ENCODE measurements at places on chromosomes 4 and X.

DNA sequence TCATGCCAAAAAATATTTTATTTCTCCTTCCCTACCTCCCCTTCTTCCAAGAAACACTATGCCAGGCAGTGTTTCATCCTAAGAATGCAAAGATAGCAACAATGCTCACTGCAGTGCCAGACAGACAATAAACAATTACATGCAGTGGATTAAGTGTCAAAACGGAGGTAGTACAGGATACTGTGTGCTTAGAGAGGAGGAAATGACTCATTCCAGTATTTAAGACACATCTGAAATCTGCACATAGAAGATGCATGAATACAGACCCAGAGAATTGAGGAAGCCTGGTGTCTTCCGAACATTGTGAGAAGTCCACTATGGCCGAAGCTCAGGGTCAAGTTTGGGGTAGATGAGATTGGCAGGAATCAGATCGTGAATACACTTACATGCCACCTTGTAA is 326.4 kb downstream of the PPP3CA start:
- DNase-seq: no peak

GRCh38 chrX:129818123-129818522 is 25.6 kb downstream of the ZDHHC9 start:
- no peak for DNase-seq

GRCh38 chrX:40102393-40103381 is 4.9 kb upstream of the BCOR start:
- DNase-seq: no peak

DNA sequence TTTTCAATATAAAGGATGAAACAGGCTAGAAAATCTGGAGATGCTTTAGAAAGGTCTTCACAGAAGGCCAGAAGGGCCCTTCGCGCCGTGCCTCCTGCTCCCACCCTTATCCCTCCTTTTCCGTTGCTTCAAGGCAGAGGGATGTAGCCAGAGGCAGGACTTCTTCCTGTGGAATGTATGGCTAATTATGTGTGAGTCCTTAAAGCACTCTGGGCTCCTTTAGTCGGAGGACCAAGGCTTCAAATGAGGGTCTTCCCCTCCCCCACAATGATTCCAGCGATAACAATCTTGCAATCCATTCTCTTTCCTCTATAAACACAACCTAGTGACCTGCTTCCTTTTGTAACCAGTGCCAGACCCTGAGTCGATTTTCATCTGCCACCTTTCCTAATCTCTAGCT is 103.5 kb downstream of the GPC3 start:
- DNase-seq: no peak

- DNase-seq: no peak
Observed at GRCh38 chr4:121737846-121738554, 27.0 kb downstream of the SMIM43 start.

DNA sequence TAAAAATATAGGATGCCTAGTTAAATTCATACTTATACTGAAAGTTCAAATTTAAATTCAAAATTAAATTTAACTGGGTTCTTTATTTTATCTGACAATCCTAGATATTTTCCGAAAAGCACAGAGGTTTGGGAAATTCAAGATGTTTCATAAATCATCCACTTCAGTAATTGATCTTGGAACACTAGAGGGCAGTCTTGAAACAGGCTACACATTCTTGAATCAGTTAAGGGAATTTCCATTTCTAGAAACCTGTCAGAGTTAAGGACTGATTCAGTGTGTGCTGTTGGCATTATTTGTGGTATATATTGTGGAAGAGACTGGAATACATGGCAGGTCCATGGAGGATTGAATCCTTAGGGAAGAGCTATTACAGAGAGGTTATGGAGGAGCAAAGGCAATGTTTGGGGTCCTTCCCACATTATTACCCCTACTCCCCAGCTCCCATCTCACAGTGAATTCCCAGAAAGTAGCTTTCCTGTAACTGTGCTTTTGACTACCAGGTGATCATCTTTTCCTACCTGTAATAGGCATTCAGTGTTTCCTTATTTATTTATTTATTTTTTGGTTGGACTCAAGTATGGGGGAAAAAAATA is 92.9 kb downstream of the EGF start:
- DNase-seq: no peak

DNA sequence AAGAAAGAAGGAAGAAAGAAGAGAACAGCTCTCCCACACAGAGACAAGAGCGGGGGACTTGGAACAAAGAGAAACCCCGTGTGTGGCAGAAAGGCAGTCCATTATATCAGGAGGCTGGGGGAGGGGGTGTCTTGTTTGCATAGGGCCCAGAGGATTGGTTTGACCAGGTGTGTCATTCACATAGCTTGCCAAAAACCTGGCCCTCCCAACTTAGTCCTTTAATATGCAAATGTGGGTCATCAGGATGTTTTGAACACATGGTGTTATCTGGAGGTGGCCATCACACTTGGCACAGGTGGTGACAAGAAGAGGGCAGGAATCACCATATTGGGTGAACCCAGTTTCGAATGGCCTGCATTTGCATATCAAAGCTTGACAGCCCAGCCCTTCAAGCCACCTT is 111.7 kb downstream of the LINC00632 start:
- DNase-seq: no peak

- DNase-seq: no peak
Observed at GRCh38 chr4:6493658-6494304, 21.4 kb upstream of the PPP2R2C start.

DNA sequence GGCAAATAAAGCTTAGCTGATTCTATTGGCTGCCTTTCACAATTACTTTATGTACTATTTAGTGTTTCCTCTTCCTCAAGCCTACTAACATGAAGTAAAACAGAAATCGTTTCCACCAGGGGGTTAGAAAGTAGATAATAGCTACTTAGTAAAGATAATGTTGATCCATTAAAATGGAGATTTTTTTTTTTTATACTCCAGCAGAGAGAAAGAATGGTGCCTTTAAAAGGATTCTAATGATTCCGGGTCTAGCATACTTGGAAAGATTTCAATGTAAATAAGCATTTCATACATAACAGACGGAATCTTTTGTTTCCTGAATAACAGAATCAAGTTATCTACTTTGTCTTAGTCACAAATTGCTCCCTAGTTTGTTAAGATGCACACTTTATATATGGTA is 37.1 kb downstream of the GK start:
- DNase-seq: no peak

GRCh38 chr4:119748853-119749252 is 120.2 kb upstream of the PDE5A start:
- no peak for DNase-seq

GRCh38 chr4:113170805-113171468 is 121.5 kb downstream of the ANK2 start:
- DNase-seq: no peak

DNA sequence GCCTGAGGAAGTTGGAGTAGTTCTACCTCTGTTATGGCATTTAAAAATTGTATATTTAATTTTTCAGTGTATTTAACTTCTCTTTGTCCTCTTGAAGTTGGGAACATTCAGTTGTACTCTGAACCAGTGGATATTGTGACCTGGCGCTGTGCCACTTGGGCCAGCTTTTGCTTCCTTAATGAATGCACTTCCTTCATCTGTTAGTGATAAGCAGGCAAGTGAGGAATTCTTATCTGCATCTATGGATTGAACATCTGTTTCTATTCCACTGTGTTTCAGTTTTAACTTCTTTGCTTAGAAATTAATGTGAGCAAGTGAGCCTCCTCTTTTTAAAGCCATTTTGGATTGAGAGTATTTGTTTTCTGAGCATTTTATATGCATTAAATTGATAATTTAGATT is 128.3 kb downstream of the UCHL1 start:
- no peak for DNase-seq

DNA sequence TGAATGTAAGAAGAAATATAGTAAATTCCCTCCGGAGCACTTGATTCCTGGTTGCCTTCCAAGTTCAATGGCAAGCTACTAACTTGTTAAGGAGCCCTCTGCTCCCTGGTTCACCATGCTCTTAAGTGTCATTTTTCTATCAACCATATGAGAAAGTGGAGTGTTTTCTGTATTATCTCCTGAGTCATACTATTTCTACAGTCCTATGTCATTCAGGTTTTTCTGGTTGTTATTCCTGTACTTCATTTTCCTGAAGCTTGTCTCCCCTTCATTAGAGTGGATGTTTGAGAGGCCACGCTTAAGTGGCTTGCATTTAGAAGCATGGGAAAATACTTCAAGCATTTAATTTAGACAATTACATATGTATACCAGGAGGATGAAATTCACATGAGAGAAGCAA is 14.7 kb upstream of the EPGN start:
- no peak for DNase-seq

GRCh38 chr4:185259719-185260118 is 50.3 kb downstream of the SNX25 start:
- DNase-seq: no peak

GRCh38 chrX:20711366-20711765 is 444.7 kb upstream of the RPS6KA3 start:
- no peak for DNase-seq

GRCh38 chr4:2333356-2333841 is 71.5 kb upstream of the MXD4 start:
- DNase-seq: no peak

GRCh38 chr4:45987858-45988257 is 136.0 kb downstream of the GABRG1 start:
- no peak for DNase-seq

DNA sequence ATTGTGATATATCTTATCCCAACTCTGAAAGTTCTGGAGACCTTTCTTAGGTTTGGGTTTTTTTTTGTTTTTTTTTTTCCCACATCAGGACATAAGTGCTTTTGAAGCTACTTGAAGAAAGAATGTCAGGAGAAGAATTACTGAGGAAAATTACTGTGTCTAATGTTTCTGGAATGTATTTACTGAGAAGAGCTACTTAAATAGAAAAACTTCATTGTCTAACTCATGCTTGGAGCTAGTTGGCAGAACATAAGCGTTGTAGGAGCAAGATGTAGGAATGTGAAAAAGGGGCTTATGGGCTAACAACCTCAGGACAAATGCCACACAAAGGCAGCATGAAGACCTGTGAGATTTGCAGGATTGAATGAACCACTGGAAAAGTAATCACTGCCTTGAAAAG is 166.6 kb upstream of the GLRA2 start:
- no peak for DNase-seq

GRCh38 chrX:57680160-57680559 is at the start of gene NLRP2B:
TSS of gene NLRP2B (minus strand) at chrX:57680260.
- DNase-seq: no peak

- DNase-seq: no peak
Observed at GRCh38 chrX:22329783-22330182, 57.1 kb downstream of the CBLL2 start.

Measured in stimulated activated CD4-positive, alpha-beta T cell treated with anti-CD3 and anti-CD28 coated beads, Interleukin-15, amount 100 ng/mL, for 48 hours (primary cell).